ENCODE measurements at places on chromosomes 4 and X.

GRCh38 chr4:101711590-101712260, 78.8 kb upstream of the BANK1 start:
- no peak for DNase-seq

DNA sequence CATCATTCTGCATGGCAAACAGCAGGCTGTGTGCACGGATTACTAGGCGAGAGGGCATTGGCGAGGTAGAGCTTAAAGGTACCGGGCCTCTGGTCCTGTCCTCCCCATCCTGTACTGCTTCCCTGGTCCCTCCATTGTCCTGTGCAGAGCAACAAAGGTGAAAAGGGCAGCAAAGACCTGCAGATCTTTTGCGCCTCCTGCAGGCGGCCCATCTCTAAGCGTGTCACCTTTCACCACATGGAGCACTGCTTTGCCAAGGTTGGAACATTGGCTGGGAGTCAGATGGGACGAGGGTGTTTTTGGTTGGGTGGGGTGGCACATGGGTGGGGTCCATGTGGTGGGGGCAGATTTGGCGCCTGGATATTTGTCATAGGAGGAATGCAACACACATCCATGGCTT, 64.7 kb upstream of the UXT start:
- no peak for DNase-seq

- no peak for DNase-seq
These were observed 642.3 kb upstream of the CPEB2 start for GRCh38 chr4:14359991-14360390.

DNA sequence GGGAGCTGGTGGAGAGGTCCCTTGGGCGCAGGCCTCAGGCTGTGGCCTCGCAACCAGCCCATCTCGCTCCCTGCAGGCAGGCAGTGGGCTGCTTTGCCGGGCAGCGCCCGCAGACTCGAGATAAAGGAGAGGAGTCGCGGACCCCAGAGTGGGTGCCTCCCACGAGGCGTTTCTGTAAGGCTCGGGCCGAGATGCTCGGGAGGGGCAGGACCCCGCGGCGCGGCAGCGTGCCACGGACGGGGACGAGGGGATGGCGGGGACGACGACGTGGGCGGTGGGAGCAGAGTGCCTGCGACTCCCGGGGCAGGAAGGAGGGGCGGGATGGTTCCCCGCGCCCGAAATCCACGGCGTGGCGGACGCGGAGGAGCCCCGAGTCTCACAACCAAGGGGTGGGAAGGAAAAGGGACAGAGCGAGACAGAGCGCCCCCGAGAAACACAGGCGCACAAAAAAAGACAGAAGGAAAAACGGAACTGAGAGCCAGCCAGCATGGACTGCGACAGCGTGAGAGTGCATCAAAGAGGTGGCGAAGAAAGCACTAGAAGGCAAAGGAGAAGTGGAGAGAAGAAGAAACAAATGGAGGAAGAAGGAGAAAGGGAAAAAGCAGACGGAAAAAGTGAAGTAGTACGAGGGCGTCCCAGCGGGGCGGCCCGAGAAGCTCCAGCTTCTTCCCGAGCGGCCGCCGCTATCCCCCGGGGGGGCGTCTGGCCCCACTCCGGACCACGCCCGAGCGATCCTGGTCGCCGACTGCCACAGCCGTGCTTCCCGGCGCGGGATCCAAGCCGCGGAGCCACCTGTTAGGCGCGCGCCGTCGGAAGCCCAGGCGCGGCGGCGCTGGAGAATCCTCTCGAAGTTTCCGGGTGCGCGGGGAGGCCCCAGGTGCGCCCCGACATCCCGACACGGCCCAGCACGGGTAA, 1.5 kb downstream of the BEND4 start:
- DNase-seq = no peak

DNA sequence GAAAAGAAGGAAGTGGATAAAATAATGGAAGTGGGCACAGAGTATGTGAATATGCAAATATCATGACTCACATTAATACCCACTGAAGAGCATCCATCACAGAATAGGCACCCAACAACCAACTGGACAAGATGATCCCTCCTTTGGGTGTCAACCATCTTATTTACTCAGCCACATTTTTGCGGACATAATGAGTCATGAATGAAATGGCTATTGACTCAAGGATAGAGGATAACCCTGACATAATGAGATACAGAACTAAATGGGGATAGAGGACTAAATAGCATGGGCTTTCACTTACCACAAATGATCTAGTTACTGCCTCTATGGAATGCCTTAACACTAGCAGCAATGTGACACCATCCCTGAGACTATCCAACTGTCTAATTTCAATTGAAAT, 224.7 kb downstream of the ANTXR2 start:
- no peak for DNase-seq

GRCh38 chr4:161061046-161061445, 1102.8 kb downstream of the FSTL5 start:
- no peak for DNase-seq

DNA sequence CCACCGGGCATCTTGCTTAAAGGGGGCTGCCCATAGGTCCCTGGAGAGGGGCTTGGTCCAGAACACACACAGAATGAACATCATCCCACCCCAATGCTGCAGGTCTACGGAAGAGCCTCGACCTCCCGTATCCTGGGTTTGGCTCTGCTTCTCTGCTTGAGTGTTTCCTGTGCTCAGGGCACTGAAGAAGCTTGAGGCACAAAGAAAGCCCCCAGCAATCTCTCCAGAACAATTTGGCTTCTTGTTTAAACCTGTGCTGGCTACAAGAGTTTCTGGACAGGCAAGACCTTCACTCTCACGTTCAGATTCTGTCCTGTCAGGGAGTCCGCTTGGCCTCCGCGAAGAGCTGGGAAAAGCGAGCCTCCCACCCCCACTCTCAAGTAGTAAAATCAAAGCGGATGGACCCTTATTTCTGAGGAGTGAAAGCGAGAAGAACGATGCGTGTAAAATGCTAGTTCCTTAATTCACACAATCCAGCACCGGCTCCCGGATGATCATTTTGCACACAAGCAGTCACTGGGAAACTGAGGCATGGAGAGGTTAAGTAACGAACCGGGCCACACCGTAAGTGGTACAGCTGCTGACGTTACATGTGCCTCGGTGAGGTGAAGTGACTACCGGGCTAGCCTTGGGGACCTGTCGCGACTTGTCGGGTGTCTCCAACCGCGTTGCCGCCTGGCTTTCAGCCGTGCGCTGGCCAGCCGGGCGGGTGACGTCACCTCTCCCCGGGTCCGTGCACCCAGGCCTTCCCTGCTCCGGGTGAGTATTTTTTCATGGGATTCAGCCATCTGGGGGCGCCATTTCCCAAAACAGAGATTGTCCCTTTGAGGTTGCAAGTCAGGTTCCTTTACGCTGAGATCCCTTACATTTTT, 3.1 kb upstream of the SFRP2 start:
- peak; percentile 55 for DNase-seq

DNA sequence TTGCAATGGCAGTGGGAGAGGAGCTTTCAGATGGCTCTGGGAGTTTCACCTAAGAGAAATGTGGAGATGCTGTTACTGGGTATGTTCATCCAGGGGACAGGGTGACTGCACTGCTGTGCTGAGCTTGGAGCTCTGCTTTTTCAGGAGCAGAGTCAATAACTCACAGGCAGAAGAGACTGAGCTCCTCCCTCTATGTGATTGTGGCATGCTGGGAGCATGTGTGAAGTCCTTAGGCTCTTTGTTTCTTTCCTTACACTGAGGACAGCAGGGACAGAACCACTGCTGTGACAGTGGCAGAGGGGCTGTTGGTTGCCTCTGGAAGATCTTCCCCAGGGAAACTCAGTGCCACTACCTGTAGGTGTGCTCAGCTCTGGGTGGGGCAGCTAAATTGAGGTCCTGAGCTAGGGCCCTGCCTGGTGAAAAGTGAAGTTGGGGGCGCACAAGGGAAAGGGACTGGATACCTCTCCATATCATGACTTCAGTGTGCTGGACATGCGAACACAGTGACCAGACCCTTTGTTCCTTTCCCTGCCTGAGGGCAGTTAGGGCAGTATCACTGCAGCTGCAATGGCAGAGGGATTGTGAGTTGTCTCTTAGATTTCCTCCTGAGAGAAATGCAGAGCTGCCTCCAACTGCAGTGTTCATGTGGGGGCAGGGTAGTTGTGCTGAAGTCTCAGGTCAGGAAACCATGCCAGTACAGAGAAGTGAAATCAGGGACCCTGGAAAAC, 156.7 kb downstream of the TENT5D start:
- DNase-seq = no peak

- DNase-seq = no peak
These were observed 41.3 kb upstream of the MTMR1 start for GRCh38 chrX:150651906-150652305.

GRCh38 chrX:8003147-8003883, 76.1 kb upstream of the PNPLA4 start:
- no peak for DNase-seq

DNA sequence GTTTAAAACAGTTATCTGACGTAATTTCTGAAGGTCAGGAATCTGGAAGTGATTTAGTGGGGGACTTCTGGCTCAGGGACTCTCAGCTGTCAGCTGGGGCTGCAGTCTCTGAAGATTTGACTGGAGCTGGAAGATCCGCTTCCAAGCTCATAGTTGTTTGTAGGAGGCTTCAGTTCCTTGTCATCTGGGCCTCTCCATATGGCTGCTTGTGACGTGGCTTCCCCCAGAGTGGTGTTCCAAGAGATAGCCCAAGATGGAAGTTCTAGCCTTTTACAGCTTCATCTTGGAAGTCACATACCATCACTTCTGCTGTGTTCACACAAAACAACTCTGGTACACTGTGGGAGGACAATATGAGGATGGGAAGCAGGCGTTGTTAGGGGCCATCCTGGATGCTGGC, 2.1 kb downstream of the MPC1L start:
- no peak for DNase-seq

GRCh38 chrX:102339312-102340298, 92.6 kb downstream of the NXF2 start:
- DNase-seq = no peak

DNA sequence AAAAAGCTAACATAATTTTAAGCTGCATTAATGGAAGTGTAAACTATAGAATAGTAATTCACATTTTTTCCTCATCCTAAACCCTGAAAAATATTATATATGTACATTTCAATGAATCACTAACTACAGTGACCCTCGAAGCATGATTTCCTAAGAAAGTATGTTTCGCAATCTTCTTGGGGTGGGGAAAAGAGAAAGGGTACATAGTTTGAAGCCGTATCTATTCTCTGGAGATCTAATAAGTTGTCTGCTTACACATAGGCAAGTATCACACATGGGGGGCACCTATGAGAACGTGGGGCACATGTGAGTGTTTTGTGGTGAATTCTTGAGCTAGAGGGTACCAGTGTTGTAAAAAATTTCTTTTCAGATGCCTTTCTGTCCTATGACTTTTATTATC, 71.2 kb downstream of the JADE1 start:
- no peak for DNase-seq

DNA sequence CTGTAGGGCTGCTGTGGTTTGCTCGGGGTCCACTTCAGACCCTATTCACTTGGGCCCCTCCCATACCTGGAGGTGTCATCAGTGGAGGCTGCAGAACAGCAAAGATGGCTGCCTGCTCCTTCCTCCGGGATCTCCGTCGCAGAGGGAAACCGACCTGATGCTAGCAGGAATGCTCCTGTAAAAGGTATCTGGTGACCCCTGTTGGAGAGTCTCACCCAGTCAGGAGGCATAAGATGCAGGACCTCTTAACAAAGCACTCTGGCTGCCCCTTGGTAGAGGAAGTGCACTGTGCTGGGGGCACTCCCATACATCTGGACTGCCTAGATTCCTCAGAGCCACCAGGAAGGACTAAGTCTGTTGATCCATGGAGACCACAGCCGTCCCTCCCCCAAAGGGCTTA, 296.9 kb downstream of the GRID2 start:
- DNase-seq = no peak

DNA sequence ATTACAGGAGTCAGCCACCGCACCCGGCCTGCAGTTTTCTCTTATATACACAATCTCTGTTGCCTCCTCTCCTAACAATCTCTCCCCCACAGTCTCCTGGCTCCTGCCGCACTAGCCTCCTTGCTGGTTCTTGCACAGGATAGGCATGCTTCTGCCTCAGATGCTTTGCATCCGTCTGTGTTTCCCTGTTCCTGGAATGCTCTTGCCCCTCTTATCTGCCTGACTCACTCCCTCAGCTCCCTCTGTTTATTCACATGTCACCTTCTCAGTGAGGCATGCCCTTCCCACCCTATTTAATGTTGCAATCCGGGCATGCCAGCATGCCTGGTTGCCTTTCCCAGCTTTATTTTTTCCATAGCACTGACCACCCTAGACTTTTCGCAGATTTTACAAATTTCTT, 161.9 kb downstream of the PHF8 start:
- DNase-seq = no peak

- no peak for DNase-seq
These were observed 263.1 kb downstream of the SPRY1 start for GRCh38 chr4:123659730-123660129.

Measured in fibroblast of the conjunctiva (primary cell).